ENCODE measurements at places on chromosomes 4 and X.

- DNase-seq: no peak
Observed at GRCh38 chr4:73984736-73985527, 3.1 kb downstream of the PPBP start.

DNA sequence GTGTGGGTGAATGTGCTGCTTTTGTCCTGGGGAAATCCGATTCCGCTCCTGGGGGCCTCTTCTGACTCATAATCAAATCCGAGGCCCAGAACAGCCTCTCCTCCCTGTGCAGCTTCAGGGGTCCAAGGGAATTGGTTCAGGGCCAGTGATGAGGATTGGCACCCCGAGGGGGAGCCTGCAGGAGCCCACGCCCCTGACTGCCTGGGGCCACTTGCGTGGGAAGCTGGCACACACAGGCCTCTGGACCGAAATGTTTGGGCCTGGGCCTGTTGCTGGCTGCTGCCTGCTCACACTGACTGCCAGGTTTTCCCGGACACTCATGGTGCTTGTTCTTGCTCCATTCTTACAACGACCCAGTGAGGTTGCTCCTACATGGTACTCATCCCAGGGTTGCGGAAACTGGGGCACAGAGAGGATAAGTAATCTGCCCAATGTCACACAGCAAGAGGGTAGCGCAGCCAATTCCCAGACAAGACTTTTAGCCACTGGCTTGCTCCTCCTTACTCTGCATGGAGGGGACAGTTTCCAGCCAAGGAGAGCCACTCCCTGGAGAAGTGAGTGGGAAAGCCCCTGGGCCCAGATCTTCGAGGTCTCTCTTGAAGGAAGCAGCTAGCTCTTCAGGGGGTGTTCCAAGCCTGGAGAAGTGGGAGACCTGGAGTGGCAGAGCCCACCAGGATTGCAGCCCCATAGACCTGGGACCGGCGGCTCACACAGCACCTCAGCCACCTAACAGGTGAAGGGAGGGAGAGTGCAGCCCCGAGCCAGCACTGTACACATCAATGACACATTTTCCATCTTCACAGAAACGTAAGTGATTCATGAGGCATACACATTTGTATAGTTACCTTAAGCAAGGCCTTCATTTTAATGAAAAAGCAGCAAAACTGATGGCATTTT lies 20.3 kb downstream of the CFAP99 start:
- DNase-seq: no peak

DNA sequence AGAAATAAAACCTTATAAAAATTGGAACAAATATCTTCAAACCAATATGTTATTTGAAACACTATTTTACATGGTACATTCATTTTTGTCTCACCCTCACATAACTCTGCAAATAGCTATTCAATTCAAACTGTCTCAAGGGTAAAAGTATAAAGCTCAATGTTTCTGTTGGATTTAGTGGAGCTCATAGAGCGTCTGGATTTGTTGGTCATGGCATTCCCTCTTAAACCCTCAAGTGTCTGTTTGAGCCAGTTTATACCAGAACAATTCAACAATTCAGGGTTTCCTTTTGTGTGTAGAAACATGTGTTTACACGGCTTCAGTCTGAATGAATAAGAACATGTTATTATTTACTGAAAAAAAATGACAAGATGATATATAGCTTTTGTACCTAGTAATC lies 161.6 kb downstream of the PCDH18 start:
- no peak for DNase-seq

GRCh38 chr4:70651864-70652506 lies 14.3 kb downstream of the JCHAIN start:
- no peak for DNase-seq

- no peak for DNase-seq
Observed at GRCh38 chr4:98474408-98474844, 184.0 kb downstream of the TSPAN5 start.

GRCh38 chr4:155819066-155819465 lies 47.0 kb downstream of the ASIC5 start:
- DNase-seq: no peak

DNA sequence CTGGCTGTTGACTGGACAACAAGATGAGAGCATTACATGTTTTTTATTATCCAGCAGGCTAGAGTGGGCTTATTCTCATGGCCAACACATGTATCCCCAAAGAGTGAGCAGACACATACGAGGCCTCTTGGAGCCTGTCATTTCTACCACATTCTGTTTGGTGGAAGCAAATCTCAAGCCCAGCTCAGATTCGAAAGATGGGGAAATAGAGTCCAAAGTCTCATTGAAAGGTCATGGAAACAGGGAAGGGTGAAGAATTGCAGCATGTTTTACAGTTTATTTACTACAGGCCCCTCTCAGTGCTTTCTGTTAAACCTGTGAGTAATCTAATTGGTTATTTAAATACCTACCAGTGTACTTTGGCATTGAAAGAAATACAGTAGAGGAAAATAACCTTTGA lies 108.6 kb downstream of the FRAS1 start:
- DNase-seq: no peak

DNA sequence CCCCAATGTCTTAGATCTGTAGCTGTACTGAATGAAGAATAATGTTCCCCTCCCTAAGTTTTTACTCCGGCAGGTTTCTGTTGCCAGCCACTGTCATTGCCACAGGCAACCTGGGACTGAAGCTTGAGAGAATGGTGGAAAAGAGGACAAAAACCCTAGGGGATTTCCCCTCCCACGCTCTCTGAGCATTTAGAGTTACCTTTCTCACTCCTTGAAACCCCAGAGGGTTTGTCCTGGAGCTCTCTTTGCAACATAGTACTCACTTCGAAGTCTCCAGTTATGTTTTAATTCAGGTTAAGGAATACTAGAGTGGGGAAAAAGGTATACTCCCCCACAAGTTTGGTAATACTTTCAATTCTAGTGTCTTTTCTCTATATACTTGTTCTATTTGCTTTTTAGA lies 31.5 kb downstream of the F8 start:
- DNase-seq: no peak

- no peak for DNase-seq
Observed at GRCh38 chr4:70359115-70359661, 1.4 kb upstream of the SMR3A start.

DNA sequence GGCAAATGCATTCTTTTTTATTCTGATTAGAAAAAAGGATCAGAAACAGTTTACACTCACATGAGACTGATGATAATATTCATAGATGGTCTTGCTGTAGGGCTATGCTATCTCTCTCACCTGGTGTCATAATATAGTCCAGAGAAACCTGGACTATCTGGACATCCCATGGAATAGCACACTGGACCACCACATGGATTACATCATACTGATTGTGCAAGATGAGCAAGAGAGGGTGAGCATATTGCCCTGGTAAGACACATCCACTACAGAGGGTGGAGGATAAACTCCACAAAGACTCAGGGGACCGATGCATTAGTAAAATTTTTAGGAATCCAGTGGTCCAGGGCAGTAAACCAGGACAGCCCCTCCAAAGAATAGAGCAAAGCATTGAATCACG lies 8.2 kb downstream of the SYN1 start:
- no peak for DNase-seq

DNA sequence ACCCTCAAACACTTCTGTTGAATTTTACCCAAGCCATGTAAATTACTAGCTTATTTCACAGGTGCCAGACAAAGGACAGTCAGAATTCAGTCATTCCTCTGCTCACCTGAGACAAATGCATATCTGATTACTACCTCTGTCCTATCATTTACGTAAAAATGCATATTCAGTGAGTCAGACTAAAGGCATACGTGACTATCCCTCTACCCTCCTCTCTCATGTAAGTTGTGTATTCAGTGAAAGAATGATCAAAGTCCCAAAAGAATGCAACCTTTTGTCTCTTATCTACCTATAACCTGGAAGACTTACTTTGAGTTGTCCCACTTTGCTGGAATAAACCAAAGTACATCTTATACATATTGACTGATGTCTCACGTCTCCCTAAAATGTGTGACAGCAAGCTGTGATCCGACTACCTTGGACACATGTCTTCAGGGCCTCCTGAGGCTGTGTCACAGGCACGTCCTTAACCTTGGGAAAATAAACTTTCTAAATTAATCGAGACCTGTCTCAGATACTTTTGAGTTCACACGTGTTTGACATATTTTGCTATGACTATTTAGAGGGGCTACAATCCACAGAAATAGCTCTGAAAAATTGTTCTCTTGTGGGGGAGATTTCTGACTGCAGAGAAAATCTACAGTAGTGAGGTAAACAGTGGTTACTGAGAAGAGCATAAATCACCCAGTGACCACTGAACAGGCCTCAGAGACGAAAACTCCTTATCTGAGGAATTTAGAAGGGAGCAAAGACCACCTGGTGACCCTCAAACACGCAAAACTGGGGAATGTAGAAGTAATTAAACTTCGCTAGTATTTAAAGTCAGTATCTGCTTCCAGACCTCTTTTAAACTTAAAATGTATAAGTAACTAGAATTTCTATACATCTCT lies 1575.8 kb downstream of the STIM2 start:
- no peak for DNase-seq

GRCh38 chr4:41485041-41485440 lies 52.9 kb upstream of the LIMCH1 start:
- DNase-seq: no peak

- DNase-seq: no peak
Observed at GRCh38 chr4:174882317-174882992, 35.7 kb upstream of the ADAM29 start.

DNA sequence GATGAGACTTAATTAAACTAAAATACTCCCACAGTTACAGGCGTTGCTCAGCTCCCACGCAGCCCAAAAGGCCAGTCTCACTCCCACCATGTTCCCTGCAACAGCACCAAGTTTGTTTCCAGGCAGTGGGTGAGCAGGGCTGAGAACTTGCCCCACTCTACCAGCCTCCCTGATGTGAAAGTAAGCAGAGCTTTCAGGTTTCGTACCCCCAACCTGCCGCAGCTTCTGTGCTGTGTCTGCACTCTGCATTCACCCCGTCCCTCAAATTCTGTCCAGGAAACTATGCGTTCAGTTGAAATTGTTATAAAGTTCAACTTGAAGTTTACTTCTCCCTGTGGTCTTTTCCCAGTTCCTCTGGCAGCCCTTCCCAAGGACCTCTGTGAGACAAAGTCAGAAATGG lies 17.2 kb downstream of the GLUD2 start:
- no peak for DNase-seq

- no peak for DNase-seq
Observed at GRCh38 chr4:79759793-79760192, 313.2 kb downstream of the ANTXR2 start.

DNA sequence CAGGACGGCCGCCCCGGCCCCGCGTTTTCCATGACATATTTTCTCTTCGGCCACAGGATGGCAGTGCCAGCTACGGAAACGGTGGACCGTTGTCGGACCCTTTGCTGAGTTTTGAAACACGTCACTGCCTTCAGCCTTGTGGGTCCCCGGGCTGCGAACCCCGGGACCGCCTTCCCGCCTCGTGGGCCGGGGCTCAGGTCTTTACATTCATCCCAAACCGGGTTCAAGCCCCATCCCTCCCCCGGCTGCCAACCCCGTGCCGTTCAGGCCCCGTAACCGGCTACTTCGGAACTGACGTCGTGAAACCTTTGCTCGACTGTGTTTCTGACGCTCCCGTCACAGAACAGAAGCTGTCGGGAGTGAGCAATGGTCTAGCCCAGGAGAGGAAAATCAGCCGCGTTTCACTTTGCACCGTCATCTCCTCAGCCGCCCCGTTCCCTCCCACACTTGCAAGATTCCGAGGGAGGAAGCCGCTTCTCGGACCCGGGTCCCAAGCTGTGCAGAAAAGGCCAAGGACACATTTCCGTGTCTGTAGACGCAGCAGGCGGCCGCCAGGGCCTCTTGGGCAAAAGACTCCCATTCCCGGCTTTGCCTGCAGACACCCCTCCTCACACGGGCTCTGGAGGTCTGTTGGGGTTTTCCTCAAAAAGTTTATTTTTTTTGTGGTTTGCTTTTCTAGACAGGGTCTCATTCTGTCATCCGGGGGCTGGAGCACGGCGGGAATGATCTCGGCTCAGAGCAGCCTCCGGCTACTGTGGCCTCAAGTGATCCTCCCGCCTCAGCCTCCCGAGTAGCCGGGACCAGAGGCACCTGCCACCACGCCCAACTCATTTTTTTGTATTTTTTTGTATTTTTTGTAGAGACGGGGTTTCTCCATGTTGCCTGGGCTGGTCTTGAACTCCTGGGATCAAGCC lies 41.4 kb upstream of the PPP2R3B start:
- DNase-seq: no peak

DNA sequence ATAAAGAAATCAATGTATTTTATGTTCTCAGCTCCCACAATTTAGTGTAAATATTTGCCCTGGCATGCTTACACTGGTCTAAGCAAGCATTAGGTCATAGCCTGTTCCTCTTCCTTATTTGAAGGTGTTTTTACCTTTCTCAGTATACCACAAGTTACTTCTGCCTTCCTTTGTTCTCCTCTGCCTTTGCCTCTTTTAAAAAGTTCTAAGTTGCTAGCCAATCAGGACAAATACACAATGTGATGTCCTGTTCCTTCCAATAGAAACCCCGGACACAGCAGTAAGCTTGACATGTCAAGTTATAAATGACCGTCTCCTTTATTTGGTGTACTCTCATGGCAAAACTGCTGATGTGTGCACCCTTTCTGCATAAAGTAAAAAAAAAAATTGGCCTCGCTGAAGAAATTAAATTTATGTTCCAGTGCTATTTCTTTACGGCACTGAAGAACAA lies 49.4 kb downstream of the UGT2B10 start:
- DNase-seq: no peak

GRCh38 chr4:109755656-109756055 lies 25.8 kb upstream of the PLA2G12A start:
- DNase-seq: no peak

DNA sequence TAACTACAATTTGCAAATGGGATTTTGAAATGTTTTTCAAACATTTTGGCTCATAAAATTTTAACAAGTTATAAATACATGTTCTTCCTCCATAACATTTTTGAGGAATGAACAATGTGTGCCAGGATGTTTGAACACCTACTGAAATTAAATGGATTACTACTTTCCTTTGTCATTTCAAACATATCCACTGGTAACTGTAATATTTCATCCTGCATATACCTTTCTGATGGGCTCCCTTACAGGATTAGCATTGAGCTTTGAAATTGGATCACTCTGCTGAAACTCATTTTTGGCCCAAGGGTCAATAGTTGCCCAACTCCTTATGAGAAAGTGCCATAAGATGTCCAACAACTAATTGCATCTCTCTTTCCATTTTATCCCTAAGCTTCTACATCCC lies 17.6 kb downstream of the GRPR start:
- no peak for DNase-seq

DNA sequence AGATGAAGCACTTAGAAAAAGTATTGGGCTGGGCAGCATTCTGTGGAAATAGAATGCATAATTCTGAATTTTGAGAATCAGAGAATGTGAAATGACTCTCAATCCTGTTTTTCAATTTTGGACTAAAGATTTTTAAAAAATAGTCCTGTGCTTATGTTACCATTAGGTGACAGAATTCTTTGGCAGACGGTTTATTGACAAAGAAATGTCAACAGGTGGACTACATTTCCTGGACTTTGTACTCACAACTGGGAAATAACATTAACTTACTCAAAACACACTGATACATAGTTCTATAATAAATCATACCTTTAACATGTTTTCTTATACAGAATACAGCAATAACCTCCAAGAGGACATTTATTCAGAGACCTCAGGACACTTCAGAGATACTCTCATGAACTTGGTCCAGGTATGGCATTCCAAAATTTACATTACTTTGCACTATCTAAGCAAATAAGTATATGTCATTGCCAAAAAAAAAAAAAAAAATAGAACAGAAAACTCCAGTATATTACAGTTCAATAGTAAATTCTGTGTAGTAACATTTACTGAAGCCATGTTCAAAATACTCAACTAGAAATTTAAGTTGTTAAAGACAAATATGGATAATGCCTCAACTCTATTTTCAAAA lies 72.7 kb downstream of the ANXA10 start:
- DNase-seq: no peak
